ENCODE measurements at places on chromosomes 1 and 21. TPM values are rescaled to one million over a fixed set of nuclear protein-coding genes. Genes with fewer than 3 reads are reported as not detected.

Gene NFIA
- total RNA-seq = 6.5 TPM

Gene SPATA45
- total RNA-seq = not detected

Gene TINAGL1
- 0.64 TPM for total RNA-seq

Gene PGBD5
- total RNA-seq = 1.1 TPM

Gene MR1
- 9.3 TPM for total RNA-seq

Gene KLHDC9
- 1.7 TPM for total RNA-seq

Gene PIGV
- total RNA-seq = 6.5 TPM

Gene LCK
- 0.07 TPM for total RNA-seq

Gene IVL
- total RNA-seq = 0.07 TPM

Gene RGS13
- not detected for total RNA-seq

Gene IFI16
- 4.7 TPM for total RNA-seq

Gene GABPA
- 6.3 TPM for total RNA-seq

Gene MCOLN2
- 1.7 TPM for total RNA-seq

Gene TSPEAR
- total RNA-seq = not detected

Gene INSRR
- total RNA-seq = not detected

Gene DISC1
- total RNA-seq = 0.34 TPM

Gene SELENBP1
- total RNA-seq = 6.2 TPM

Gene PIP5K1A
- 48.2 TPM for total RNA-seq

Gene BMP8B
- total RNA-seq = 4.2 TPM

Gene E2F2
- 3.4 TPM for total RNA-seq

Gene OR2G3
- total RNA-seq = not detected

Gene KCNA3
- total RNA-seq = not detected

Gene LCE1D
- total RNA-seq = not detected

Gene CHAF1B
- total RNA-seq = 12.3 TPM

Gene PROK1
- not detected for total RNA-seq

Data from A549 treated with DMSO at 1 μM for 4 hours (cell line).